ENCODE measurements at places on chromosomes 5 and 9.
A peak's percentile ranks its signal among the peaks of the same experiment; 100 is the strongest.

DNA sequence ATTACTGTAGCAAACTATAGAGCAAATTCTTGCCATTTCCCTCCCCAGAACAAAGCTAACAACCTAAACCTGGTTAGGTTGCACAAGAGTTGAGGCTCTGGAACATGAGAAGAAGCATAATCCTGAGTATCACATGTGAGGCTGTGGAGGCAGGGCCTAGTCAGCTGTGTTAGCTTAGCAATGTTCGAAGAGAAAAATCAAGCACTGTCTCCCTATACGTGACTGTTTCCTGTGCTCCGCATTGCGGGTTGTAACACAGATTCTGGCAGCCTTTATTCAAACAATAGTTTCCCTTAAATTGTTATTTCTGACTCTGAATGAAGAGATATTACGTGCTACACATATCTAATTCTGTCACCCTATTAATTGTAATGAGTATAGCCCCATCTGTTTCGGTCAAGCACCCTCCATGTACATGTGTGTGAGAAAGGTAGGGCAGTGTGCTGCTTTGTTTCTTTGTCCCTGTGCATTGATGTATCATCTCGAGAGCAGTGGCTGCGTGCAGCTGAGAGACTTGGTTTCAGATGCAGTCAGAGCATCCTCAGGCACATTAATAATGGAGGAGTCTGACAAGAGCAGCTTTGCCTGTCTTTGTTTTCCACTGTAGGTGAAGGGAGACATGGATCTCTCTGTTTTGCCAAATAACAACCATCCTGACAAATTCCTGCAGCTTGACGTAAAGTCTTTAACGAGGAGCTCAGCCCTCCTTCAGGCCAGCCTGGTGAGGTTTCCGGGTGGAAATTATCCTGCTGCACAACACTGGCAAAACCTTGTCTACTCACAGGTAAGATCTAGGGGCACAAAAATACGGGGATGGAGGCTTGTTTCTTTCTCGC is at the start of gene MINAR2:
TSS of gene MINAR2 (plus strand) at position 523 of the 836 bp plus-strand sequence. CDS start at position 620, 97 bp downstream.
- DNase-seq, result no peak

GRCh38 chr5:61653807-61654580 is 321.9 kb downstream of the ZSWIM6 start:
- DNase-seq, result no peak

DNA sequence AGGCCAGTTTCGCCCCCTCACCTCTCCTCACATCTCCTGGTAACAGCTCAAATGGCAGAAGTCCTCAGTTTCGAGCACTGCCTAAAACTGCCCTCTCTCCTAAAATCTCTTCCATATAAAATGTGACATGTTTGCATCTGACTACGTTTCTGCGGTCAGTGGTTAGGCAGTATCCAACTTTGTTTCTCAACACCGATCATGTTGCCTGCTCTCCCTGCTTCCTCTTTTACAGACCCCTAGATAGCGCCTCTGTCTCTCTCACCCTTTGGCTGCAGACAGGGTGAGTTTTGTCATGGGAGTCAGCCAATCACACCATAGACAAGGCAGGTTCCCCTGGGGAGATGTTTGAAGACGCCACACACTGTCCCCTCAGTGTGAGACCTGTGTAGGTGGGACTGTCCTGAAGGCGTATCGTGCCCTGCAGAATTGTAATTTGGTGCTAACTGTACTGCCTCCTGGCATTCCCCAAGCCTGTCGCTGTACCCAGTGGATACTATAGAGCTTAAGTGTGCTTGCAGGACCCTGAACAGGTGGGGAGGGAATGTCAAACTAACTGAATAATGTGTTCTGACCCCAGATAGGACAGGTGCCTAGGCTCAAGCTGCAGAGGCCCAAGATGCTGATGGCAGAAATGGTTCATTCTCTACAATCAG is 1.1 kb downstream of the HEXB start:
- DNase-seq, result no peak

- DNase-seq, result no peak
Measured at GRCh38 chr5:61704289-61704688, 372.2 kb downstream of the ZSWIM6 start.

DNA sequence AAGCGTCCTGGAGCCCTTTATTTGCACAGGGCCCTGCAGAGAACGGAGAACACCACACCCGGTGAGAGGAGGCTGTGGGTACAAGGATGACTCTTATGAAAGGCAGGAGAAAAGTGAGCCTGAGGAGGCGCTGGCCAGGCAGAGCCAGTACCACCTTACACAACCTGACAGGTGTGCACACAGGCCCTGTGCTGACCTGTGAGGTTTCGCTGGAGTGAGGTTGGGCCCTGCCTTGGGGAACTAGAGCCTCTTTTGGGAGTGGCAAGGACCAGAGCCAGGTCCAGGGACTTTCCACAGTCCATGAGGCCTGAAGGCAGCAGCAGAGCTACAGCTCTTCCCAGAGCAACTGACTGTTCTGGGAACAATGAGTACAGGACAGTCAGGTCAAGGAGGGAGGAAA is 3.1 kb downstream of the SRD5A1 start:
- DNase-seq, result no peak

DNA sequence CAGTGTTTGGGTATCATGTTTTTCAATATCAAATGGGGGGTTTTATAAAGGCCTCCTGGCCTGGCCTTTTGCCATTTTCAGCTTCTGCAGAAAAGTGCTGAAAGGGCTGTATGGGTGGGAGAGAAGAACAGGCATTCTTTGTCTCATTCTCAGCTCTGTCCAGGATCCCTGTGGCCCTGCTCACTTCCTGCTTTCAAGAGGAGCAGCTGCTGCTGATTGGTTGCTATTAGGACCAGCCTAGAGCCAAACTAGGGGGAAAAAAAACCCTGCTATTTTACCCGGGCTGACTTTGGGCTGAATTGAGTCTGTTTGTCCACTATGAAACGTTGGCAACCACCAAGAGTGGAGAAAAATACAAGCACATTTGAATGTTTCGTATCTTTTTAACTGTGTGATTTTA is 117.1 kb downstream of the CMYA5 start:
- DNase-seq, result no peak

GRCh38 chr5:63401436-63402046 is 560.7 kb downstream of the HTR1A start:
- DNase-seq, result no peak

- DNase-seq, result no peak
Measured at GRCh38 chr9:32551276-32552051, 663 bp upstream of the SMIM27 start.

DNA sequence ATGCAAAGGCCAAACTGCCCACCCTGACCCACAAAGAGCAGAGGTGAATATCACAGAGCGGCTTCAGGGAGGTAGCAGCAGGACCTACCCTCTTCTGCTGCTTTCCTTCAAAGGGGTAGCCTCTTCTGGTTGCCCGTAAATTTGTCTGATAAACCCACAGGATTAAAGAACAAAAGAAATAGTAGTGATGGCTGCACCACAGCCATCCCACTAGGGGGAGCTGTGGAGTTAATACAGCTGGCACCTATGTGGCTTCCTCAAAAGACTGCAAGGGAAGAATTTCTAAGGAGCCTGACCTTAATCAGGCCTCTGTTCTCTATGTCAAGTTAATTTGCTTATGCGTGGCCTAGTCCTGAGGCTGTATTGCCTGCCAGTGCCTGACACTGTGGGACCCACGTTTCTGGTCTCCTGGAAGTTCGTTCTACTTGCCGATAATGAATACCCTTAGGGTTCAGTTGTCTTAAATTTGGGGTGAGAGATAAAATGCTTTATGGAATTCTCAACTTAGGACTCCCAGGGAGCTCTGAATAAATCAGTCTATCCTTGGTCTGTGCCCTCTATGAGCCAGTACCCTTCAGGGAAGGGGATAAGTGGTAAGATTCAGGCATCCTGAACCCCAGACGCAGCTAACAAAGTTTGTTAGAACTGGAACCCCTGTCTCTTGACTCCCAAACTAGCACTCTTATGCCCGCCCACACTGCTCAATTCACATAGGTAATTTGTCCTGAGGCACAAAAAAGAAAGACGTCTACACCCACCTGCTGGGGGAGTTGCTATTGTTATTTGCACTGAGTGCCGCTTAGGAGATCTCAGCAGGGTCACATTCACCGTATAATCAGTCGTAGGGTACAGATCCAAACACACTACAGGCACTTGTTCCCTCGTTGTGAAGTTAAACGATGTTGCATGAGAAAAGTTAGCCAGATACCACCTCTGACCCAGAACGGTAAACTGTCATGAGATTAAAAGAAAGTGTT is 77.1 kb downstream of the SUSD1 start:
- peak; percentile 40 for DNase-seq

Data from stimulated activated CD8-positive, alpha-beta memory T cell treated with anti-CD3 and anti-CD28 coated beads, Interleukin-4, amount 100 ng/mL, for 1 hour (primary cell).